Activated T-helper 1 cell treated with anti-CD3 and anti-CD28 coated beads, Interleukin-12 subunit alpha, Interleukin-12 subunit beta, Interleukin-2, Interleukin-4 antibody, amounts not matched to agents 30 ng/mL and 10 ng/mL and 1 ng/mL, durations not matched to agents 14 hours and 24 hours and 36 hours (primary cell): ENCODE measurements at places on chromosomes 7 and 10. TPM values are rescaled to one million over a fixed set of nuclear protein-coding genes. Genes with fewer than 3 reads are reported as not detected.

TMEM229A gene
- not detected in 2 replicates for total RNA-seq

DNA sequence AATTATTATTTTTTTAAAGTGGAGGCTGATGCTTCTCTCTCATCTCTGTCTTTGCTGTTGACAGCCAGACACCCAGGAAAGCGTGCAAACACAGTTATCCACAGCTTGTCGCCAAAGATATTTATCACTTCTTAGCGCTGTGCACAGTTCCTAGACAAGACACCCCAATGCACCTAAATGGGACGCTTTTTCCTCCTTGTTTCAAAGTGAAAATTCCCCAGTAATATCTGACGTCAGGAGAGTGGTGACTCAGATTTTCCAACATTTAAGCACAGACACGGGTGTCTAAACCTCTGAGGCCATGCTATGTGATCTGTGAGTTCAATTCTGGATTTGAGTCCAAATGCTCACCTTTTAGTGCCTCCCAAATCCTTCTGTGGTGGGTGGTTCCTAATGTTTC, 151.6 kb downstream of the EMX2 start:
- peaks cover 14% of the 10 kb centered on the region for H3K27me3 ChIP-seq
- H3K4me1 ChIP-seq = no peaks in the 10 kb centered on the region
- no peaks in the 10 kb centered on the region for H3K36me3 ChIP-seq
- no peak for DNase-seq
- H3K4me3 ChIP-seq = no peak overlapping the region

GRCh38 chr7:90727412-90727811, 131.3 kb downstream of the CDK14 start:
- DNase-seq = no peak
- H3K4me3 ChIP-seq = no peak overlapping the region
- H3K4me1 ChIP-seq = no peaks in the 10 kb centered on the region
- H3K36me3 ChIP-seq = no peaks in the 10 kb centered on the region

DNA sequence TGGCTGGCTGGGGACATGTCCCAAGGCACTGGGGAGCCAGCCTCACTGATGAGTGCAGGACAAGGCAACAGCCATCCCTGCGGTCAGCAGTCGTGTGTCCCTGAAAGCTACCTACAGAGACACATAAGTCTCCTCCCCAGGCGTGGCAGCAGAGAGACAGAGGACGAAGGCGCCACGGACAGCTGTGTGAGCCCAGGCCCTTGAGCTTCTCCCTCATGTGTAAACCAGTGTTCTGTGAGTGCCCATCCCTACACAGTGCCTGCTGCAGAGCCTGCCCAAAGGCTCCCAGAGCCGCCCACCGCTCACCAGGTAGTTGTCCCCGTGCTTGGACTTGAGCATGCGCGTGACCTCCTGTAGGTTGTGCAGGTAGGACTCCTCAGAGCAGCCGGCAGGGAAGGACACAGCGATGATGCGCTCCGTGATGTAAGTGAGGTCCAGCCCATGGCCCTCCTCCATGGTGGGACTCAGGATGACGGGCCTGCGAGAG, 142.7 kb downstream of the TNS3 start:
- no peak overlapping the region for H3K4me3 ChIP-seq
- H3K36me3 ChIP-seq = no peaks in the 10 kb centered on the region
- H3K27ac ChIP-seq = no peak overlapping the region
- H3K27me3 ChIP-seq = no peaks in the 10 kb centered on the region
- DNase-seq = no peak
- no peaks in the 10 kb centered on the region for H3K4me1 ChIP-seq

NPTX2 gene
- 0.08 and 0.10 TPM in 2 replicates for total RNA-seq

GRCh38 chr10:13608246-13608853, 21.6 kb downstream of the PRPF18 start:
- DNase-seq = no peak
- H3K4me3 ChIP-seq = no peak overlapping the region
- H3K4me1 ChIP-seq = no peaks in the 10 kb centered on the region

STEAP1B gene
- total RNA-seq = 0.16 TPM in 1 of 2 replicates, not detected in the other

- H3K27me3 ChIP-seq = no peaks in the 10 kb centered on the region
- no peak overlapping the region for H3K4me3 ChIP-seq
- H3K36me3 ChIP-seq = no peaks in the 10 kb centered on the region
- H3K4me1 ChIP-seq = no peaks in the 10 kb centered on the region
- DNase-seq = no peak
Measured at GRCh38 chr7:52917982-52918578, 117.4 kb upstream of the POM121L12 start.

DNA sequence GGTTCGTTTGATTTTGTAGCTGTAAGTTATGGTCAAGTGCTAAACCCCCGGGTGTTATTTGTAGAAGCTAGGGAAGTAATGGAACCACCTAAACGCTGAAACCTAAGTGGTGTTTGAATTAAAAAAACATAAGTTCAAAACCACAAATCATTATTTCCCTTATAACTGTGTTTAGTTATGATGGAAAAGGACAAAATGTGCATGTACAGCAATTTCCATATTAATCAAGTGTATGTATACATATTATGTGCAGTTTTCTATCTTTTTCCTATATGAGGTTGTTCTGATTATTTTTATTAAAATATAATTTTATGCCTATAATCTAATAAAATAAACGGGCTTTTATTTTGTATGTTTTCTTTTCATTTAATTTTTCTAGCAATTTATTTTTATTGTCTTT, 45.9 kb downstream of the IL6 start:
- H3K27me3 ChIP-seq = peaks cover 30% of the 10 kb centered on the region
- no peaks in the 10 kb centered on the region for H3K36me3 ChIP-seq
- DNase-seq = no peak
- H3K27ac ChIP-seq = no peak overlapping the region
- H3K4me3 ChIP-seq = no peak overlapping the region
- no peaks in the 10 kb centered on the region for H3K4me1 ChIP-seq

GRCh38 chr10:108411894-108412293, 1247.4 kb upstream of the SORCS1 start:
- no peaks in the 10 kb centered on the region for H3K4me1 ChIP-seq
- H3K27me3 ChIP-seq = no peaks in the 10 kb centered on the region
- H3K27ac ChIP-seq = no peak overlapping the region
- no peak overlapping the region for H3K4me3 ChIP-seq

DNA sequence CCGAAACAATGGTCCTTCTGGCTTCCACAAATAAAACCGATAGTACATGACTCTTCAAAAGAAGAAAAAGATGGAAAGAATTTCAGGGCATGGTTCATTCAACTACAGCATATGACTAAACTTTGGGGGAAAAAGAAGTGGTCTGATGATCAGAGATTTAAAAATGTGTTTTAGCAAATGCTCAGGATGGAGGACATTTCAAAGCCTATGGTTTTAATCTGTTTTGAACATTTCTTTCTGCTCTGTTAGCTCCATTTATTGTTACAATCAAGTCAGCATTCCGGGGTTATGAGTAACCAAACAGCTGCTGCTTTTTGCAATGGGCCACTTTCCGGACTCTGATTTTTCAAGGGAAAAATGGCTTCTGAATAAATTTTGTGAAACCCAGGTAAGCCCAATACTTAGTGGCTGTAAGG, 142.4 kb downstream of the CUBN start:
- H3K27me3 ChIP-seq = peaks cover 6% of the 10 kb centered on the region
- no peak for DNase-seq
- no peak overlapping the region for H3K27ac ChIP-seq

C10orf71 gene
- total RNA-seq = not detected in 2 replicates
